Activated CD4-positive, alpha-beta T cell treated with anti-CD3 and anti-CD28 coated beads for 4 hours (primary cell): ENCODE measurements at places on chromosomes 5 and 9.

GRCh38 chr5:54156577-54156976 is 153.8 kb downstream of the ARL15 start:
- DNase-seq, result no peak

DNA sequence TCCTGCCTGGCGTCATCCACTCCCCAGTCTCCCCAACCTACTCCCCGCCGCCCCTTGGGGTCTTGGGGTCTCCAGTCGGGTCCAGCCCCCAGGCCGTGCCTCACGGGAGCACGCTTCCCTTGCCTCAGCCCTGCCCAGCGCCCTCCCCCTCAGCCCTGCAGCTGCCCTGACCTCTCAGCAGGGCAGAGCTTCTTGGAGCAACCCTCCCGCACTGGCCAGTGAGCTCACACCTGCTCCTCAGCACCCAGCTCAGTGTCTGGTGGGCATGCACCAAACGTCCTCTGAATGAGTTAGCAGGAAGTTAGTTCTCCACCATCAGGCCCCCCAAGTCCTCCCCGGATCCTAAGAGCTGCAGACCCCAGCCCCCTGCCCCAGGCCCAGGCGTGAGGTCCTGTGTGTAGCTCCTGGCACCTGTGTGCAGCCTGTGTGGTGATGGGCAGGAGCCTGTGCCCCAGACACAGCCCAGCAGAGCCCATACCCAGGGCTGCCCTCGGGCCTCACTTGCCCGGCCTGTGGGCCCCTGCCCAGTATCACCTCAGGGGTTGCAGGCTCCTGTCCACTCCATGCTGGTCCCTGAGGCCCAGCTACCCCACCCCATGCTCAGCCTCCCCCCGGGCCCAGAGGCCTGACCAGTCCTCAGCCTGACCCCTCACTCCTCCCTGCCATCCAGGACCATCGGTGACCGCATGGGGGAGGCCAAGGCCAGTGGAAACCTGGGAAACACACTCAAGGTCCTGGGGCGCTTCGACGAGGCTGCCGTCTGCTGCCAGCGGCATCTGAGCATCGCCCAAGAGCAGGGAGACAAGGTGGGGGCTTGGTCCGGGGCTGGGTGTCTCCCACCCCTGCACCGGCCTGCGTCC is 8.2 kb downstream of the GPSM1 start:
- no peak for DNase-seq

DNA sequence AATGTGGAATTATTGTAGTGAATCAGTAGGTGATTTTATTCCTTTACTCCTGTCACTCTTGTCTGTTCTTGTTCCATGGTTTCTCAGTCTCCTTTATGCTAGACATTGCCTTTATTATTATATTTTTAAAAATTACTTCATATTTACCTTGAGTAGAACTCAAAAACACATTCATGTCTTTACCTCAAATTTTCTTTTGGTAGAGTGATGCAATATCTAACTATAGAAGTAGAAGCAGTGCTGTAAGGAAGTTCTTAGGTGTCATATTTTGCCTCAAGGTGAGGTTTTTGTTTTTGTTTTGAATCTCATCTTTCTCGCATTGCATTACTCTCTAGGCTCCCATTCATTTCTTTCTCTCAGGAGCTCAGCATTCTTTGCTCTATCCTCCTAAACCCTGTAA is 12.2 kb downstream of the IPO11 start:
- DNase-seq, result no peak

DNA sequence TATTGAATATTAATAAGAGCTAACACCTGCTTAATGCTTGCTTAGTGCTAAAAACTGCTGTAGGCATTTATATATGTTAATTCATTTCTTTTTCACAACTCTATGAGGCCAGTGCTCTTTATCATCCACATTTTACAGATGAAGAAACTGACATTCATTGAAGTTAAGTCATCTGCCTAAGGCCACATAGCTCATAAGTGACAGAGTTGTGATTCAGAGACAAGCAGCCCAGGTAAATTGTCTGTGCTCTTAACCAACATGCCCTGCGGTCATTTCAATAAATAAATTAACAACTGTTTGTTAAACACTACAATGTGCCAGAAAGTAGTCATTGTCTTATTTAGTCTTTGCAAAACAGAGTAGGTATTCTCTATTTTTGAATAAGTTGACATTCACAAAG is 1354.4 kb upstream of the C9orf72 start:
- no peak for DNase-seq

- no peak for DNase-seq
Observed at GRCh38 chr9:130775336-130775991, 59.6 kb upstream of the ABL1 start.

GRCh38 chr9:107216329-107216728 is 66.8 kb upstream of the RAD23B start:
- no peak for DNase-seq

GRCh38 chr5:5710471-5710870 is 288.0 kb downstream of the ICE1 start:
- no peak for DNase-seq

DNA sequence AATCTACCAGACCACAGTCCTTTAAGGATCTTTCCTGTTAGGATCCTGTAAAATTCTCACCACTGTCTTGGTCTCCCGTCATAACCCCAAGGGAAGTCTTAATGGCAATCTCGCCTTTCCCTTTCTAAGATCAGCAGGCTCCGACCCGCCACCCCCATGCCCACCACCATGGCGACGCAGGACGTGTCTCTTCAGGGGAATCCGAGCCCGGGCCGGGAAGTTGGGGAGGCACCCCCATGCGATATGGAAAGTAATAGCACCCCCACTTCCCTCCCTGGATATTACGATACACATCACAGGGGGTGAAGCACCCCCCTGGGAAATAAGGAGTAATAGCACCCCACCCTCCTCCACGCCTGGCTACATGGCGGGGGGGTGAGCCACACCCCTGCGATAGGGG is 8.3 kb upstream of the STK32A start:
- DNase-seq, result no peak

GRCh38 chr5:61467766-61468482 is 135.9 kb downstream of the ZSWIM6 start:
- no peak for DNase-seq

GRCh38 chr5:125685771-125686170 is 737.4 kb upstream of the GRAMD2B start:
- no peak for DNase-seq

DNA sequence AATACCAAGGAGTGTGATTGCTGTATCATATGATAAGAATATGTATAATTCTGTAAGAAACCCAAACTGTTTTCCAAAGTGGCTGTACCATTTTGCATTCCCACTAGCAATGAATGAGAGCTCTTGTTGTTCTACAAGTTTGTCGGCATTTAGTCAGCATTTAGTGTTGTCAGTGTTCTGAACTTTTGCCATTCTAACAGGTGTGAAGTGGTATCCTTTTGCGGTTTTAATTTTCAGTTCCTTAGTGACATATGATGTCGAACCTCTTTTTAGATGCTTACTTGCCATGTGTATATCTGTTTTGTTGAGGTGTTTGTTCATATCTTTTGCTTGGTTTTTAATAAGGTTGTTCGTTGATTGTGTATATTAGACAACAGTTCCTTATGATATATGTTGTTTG is 296.3 kb upstream of the IZUMO3 start:
- DNase-seq, result no peak

- DNase-seq, result peak; percentile 49
Observed at GRCh38 chr9:127788337-127789011, 2.6 kb downstream of the CDK9 start.

DNA sequence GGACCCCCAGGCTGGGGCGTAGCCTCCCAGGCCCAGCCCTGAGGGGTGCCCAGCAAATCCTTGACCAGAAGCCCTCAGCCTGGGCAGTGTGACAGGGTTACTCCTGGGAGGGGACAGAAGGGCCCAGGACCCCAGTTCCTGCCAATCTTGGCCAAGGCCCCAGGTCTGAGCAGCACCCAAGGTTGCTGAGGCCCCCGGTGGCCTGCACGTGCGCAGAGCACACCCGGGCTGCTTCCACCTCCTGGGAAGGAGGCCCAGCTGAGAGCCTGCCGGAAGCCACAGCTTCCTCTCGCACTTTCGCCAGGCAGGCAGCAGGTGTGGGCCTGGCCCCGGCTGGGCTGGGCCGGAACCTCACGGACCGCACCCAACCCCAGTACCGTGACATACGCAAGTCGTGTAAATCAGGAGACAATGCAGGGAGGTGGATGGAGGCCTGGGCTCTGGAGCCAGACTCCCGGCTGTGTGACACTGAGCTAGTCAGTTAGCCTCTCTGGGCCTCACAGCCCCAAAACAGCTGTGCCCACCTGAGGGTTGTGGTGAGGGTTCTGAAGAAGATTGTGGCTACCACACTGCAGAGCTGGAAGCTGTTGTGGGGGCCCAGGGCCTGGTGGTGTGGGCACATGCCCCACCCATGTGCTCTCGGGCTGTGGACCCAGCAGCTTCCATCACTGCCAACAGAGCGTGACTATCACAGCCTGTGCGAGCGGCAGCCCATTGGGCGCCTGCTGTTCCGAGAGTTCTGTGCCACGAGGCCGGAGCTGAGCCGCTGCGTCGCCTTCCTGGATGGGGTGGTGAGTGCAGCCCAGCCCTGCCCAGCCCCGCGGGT is 5.1 kb downstream of the GRK6 start:
- peak; percentile 46 for DNase-seq

DNA sequence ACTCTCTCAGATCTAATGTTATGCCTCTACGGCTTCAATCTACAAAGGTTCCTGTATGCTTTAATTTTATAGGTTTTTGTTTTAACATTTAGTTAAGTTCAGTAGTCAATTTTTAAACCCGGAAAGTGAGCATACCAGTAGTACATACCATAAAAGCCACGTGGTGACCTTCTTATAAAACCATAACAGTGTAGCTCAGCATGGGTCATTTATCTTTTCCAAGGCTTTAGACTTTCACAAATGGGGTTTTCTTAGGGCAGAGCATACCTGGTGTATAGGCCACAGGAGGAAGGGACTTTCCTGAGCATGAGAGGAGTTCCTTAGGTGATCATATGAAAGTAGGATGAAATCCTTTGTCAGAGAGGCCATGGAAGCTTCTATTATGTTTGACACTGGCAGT is 23.2 kb downstream of the ECM2 start:
- DNase-seq, result no peak

- DNase-seq, result no peak
Observed at GRCh38 chr5:51411921-51412325, 28.7 kb downstream of the ISL1 start.

GRCh38 chr9:136048560-136049411 is 46.3 kb downstream of the NACC2 start:
- DNase-seq, result no peak

GRCh38 chr5:88770276-88771257 is 112.4 kb downstream of the MEF2C start:
- no peak for DNase-seq

DNA sequence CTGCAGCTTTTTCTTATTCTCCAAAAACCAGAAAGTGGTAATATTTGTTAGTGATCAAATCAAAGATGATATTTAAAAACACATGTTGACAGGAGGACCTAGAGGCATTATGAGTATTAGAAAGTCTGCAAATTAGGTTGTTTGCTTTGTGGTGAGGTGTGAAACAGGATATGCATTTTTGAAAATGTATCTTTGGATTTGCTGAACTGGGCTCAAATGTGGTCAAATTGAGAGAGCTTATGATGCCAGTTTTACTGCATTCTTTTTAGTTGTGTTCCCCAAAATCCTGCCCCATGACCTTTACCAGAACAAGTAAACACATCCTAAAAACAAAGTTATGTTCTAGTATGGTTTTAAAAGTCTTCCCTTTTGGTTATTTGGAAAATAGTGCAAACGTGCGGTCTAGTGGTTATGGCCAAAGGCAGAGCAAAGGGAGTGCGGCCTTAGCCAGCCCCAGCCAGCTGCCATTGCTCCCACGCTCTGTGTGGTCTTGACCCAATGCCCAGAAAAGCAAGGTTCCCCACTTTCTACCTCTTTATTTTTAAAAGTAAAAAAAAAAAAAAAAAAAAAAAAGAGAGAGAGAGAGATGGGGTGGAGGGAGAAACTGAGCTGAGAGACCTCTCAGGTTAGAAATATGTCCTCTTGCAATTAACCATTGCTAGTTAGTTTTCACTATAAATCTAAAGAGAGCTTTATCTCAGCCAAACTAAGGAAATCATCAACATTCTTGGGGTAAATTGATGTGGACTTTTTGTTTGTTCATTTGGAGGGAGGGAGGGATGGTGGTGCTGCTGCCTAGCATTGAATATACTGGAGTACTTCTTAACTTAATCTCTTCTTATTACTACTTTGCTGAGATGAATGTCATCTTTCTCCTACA is 176.6 kb downstream of the ARHGAP26 start:
- DNase-seq, result no peak

GRCh38 chr9:137800196-137801022 is 77.2 kb upstream of the CACNA1B start:
- no peak for DNase-seq

DNA sequence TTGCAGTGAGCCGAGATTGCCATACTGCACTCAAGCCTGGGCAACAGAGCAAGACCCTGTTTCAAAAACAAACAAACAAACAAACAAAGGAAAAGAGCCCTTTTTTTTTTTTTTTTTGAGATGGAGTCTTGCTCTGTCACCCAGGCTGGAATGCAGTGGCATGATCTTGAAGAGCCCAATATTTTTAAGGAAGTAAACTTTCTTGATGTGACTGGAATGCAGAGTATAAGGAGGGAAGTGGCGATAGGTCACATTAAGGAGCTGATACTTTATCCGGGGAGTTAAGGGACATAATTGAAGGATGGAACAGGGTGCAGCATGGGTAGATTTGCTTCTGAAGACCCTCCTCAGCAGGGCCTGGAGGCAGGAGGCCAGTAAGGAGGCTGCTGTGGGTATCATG is 13.0 kb downstream of the NAIF1 start:
- DNase-seq, result no peak

DNA sequence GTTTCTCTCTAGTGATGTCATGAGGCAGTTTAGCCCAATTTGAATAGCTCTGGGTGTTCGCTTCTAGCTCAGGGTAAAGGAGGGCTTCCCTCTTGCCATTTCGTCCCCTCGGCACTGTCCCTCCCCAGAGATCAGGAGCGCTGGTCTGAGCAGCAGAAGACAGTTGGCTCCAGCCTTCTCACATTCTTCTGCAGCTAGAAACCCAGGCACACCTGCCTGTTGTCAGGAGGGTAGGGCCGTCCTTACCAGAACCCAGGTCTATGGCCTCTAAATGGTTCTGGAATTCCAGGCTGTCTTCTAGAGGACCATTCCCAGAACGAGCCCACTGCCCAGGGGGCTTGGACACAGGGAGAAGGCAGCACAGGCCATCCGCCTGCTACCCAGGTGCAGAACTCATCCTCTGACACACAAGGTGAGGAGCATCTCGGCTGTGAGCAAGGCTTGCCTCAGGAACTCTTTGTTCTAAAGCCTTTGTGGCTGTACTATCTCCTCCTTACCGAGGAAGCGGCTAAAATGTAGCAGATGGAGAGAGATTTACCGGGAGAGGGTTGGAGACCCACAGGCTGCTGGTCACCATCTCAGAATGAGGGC is 255.6 kb upstream of the IRX2 start:
- no peak for DNase-seq

DNA sequence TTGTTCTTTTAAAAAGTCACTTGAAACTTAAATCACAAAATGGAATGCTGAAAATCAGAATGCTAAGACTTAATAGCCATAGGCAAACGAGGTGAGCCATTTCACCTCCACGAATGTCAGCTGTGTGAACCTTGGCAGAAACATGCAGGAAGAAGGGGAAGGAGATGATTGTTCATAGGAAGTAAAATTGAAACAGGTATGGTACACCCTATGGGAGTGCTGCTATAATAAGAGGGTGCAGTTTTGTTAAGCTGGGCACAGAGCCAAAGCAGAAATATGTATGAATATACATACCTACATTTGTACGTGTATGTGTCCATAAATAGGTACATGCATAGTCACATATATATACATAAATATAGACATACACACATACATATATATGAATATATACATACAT is 51.0 kb upstream of the SPINK5 start:
- no peak for DNase-seq

GRCh38 chr5:1793301-1793740 is 6.3 kb downstream of the MRPL36 start:
- peak; percentile 31 for DNase-seq

- DNase-seq, result no peak
Observed at GRCh38 chr5:148214665-148215185, 11.9 kb downstream of the SPINK6 start.
